ENCODE measurements at places on chromosomes 6 and 20.
A peak's percentile ranks its signal among the peaks of the same experiment; 100 is the strongest.

DNA sequence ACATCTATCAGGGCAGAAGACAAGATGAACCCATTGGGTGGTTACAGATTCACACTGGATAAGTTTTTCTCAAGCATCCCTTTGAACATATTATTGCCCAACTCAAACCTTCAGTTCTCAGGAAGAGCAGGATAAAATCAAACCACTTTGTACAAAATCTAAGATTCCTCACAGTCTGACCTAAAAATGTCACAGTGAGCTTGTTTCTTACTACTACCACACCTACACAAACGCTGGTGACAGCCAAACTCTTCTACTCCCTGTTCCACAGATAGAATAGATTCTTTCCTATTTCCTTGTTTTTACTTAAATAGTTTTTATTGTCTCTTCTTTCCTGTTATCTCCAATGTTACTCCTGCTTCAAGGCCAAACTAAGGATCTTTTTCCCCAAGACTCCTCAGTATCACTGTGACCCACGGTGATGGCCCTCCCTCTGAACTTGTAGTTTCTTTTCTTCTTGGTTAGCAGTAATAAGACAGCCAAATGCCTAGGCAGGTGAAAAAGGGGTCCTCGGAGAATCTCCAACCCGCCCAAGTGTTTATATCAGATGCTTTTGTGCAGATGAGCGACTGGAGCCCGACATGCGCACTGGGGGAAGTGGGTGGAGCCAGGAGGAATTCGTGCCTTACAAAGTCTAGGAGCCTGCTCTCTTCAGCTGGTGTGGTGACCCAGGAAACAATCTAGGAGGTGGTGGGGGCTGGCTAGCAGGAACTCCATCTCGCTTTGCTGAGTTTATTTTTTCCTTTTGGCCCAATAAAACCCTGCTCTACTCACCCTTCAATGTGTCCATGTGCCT lies 53.4 kb downstream of the SEL1L2 start:
- no peak for DNase-seq

DNA sequence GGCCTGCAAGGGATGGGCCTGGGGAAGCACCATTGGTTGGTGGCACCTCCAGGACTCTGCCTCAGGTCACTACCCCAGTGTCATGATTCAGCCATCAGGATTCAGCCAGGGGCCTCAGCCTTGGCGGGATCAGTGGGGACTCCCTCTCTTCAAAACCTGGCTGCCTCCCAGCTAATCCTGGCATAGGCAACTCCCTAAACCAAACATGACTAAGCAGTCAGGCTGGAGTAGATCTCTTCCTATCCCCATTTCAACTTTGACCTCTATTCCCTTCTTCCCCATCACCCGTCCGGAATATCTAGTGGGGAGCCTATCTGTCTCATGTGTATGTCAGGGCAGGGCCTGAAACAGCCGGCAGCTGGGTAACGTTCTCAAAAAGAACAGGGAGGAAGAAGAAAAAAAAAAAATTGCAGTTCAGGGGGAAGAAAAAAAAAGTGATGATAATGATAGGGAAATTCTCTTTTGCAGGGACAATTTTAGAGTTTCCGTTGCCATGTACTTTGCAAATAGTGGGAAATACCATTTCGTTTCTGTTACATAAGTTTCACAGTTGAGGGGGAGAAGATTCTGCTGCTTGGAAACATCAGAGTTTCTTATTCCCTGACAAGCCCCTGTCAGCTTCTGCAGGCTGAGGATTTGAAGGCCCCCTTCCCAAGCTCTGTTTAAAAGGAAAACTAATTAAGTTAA lies 4.1 kb upstream of the PREX1 start:
- DNase-seq: no peak

DNA sequence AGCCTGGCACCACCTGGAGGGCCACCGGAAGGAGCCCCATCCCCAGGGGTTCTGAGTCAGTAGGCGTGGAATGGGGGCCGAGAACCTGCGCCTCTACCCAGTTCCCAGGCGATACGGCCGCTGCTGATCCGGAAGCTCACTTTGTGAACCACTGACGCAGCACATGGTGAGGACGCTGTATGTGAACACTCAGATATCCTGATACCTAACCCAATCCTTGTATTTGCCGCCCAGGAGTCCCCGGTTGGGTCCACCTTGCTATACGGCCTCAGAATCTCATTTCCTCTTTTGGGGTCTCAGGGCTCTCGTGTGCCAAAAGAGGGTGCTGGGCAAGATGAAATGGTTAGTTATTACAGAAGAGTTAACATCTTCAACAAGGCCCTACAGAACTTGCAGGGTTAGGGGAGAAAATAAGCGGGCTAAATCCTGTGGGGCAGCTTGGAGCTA lies 604 bp upstream of the RAB5IF start:
- DNase-seq: peak; percentile 51

DNA sequence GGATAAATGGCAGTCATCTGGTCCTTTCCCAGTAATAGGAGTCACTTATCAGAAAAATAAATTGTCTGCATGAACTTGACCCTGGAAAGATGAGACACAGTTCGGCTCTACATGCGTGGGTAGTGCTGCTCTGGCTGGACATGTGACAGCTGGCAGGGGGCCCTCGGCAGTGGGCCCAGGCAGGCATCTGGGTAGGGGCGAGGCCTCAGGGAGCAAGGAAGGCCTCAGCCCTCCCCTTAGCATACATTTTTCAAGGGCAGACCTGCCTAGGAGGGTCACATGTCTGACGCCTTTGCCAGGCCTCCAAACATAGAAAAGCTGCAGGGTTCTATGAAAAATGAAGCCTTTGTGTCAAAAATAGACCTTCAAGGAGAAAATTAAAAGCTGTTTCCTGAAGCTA lies 12.8 kb upstream of the ILRUN start:
- DNase-seq: no peak

- no peak for DNase-seq
Measured at GRCh38 chr20:35135867-35136586, 11.1 kb downstream of the EDEM2 start.

GRCh38 chr6:63352069-63352543 lies 32.3 kb upstream of the LGSN start:
- no peak for DNase-seq

GRCh38 chr6:153634416-153634815 lies 404.6 kb upstream of the OPRM1 start:
- DNase-seq: no peak

- no peak for DNase-seq
Measured at GRCh38 chr20:35710884-35711587, 11.8 kb downstream of the ROMO1 start.

DNA sequence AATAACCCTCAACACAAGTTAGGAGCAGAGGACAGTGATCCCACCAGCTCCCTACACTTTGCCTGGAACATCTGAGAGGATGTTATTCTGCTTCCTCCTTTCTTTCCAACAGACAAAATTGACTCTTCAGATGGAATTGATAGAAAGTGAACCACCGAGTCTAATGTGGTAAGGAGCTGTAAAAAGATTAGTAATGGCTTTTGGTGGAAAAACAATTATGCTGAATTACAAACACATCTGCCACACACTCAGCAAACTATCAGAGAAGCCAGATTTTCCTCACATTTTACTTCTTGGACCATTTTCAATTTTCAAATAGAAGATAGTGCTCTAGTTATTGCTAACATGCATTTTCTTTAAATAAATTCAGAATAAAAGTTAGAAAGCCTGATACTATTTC lies 171.8 kb upstream of the COL21A1 start:
- no peak for DNase-seq

- no peak for DNase-seq
Measured at GRCh38 chr6:31652925-31653724, 664 bp upstream of the BAG6 start.

GRCh38 chr20:35791821-35792220 lies 20.0 kb downstream of the PHF20 start:
- no peak for DNase-seq

All from CD4-positive, alpha-beta T cell treated with Interleukin-15 for 4 hours (primary cell).